Ovary (tissue), 10 donors: ENCODE measurements at places on chromosomes 4 and X.

GRCh38 chr4:158859661-158860060 is 90.8 kb downstream of the FNIP2 start:
- H3K27me3 ChIP-seq, result no peaks in the 10 kb centered on the region
- no peaks in the 10 kb centered on the region for H3K4me1 ChIP-seq
- no peak overlapping the region for H3K27ac ChIP-seq
- H3K36me3 ChIP-seq, result no peaks in the 10 kb centered on the region
- H3K4me3 ChIP-seq, result no peak overlapping the region

- no peaks in the 10 kb centered on the region for H3K36me3 ChIP-seq
- no peak for DNase-seq
- no peaks in the 10 kb centered on the region for H3K27me3 ChIP-seq
- no peak overlapping the region for H3K4me3 ChIP-seq
Measured at GRCh38 chrX:112738347-112739033, 58.8 kb upstream of the LHFPL1 start.

DNA sequence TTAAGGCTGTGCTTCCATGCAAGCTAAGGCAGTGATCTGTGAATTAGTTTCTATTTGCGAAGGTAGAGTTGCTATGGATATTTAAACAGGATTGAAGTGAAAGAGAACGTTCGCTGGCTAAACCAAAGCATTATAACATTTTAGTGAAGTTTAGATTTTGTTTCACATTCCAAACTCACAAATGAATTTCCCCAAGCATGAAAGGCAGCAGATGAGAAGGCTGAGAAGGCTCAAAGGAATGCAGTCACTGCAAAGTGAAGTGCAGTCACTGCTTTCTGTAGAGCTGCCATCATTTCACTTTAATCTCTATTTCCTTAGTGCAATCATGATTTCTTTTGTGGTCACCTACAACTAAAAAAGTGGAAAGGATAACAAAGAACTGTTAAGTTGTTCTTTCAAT is 334.7 kb upstream of the NR3C2 start:
- no peaks in the 10 kb centered on the region for H3K27me3 ChIP-seq
- H3K4me1 ChIP-seq, result no peaks in the 10 kb centered on the region
- H3K4me3 ChIP-seq, result no peak overlapping the region
- no peak for DNase-seq
- no peak overlapping the region for H3K27ac ChIP-seq

DNA sequence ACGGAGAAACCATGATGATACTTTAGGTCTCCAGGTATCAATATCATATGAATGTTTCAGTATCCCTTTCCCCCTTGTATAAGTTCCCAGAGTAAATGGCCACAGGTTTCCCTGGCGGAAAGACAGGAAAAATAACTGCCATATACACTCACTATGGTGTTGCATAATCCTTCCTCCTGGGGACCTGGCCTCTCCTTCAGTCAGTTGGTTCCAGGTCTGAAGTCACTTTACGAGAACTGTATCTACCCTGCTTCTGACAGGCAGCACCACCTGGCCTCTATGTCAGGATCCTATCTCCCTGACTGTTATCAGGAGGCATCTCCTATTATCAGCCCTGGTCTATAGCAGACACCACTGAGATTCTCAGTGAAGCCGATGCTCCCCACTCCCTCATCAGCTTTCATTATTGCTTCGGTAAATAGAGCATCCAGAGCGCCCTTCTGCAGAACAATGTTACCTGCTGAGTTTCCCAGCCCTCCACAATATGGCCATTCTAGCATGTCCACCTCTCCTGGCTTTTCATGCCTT is 22.6 kb downstream of the HAUS3 start:
- no peak for DNase-seq
- H3K4me3 ChIP-seq, result no peak overlapping the region
- no peaks in the 10 kb centered on the region for H3K36me3 ChIP-seq

- no peaks in the 10 kb centered on the region for H3K27me3 ChIP-seq
- no peaks in the 10 kb centered on the region for H3K36me3 ChIP-seq
- DNase-seq, result no peak
- H3K4me3 ChIP-seq, result no peak overlapping the region
Measured at GRCh38 chr4:97396097-97396496, 747.2 kb downstream of the STPG2 start.

DNA sequence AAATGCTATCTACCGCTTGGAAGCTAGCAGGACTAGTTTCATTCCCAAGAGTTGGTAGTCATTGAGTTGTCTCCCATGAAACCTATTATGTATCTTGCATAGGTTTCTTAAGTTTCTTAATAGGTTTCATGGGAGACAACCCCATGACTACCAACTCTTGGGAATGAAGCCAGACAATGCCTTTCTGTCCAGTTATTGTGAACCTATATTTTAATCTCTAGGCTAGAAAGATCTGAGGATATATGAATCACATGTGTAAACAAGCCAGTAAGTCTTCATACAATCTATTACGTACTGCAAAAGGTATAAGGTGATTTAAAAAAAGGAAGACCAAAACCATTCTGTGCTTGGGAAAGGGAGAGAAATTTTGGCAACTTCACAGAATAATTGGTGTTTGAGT is 162.6 kb downstream of the INPP4B start:
- no peaks in the 10 kb centered on the region for H3K36me3 ChIP-seq
- H3K27ac ChIP-seq, result no peak overlapping the region
- no peak for DNase-seq
- no peaks in the 10 kb centered on the region for H3K4me1 ChIP-seq
- H3K27me3 ChIP-seq, result no peaks in the 10 kb centered on the region

DNA sequence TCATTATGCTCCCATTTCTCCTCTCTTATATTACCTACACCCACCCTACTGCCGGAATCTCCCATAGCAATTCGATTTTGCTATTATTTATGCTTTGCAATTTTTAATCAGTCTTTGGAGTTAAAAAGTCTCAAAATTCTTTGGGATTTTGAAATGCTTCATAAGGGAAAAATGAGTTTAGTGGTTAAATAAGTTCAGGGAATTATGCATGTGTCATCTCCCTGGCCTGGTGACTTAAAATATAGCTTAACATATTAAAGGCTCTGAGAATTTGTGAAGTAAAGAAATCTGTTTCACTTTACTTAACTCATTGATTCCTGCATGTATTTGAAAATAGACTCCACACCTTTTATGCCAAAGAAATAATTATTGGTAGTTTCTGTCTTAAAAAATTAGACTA is 185.1 kb upstream of the DIPK2B start:
- DNase-seq, result no peak
- H3K27ac ChIP-seq, result no peak overlapping the region
- H3K36me3 ChIP-seq, result no peaks in the 10 kb centered on the region
- H3K4me3 ChIP-seq, result no peak overlapping the region
- H3K4me1 ChIP-seq, result no peaks in the 10 kb centered on the region

DNA sequence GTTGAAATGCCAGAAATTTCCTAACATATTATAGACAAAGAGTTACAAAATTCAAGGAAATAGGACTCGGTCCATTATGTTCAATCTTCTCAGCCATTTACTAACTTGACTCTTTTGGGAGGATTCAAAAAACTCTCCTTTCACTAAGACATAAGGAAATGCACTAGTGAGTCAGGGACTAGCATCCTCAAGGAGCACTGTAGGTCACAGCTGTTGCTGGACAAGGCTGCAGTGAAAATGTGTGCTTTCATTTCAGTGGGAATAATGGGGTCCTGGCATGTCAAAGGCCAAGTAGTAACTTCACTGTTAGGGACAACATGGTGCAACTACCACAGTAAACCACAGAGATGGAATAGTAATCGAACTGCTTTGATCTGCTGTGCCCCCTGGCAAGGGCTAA is 56.9 kb upstream of the ABCG2 start:
- no peak overlapping the region for H3K27ac ChIP-seq
- no peak for DNase-seq
- H3K4me1 ChIP-seq, result no peaks in the 10 kb centered on the region
- H3K4me3 ChIP-seq, result no peak overlapping the region
- no peaks in the 10 kb centered on the region for H3K27me3 ChIP-seq

- H3K27me3 ChIP-seq, result no peaks in the 10 kb centered on the region
- no peak overlapping the region for H3K4me3 ChIP-seq
- no peaks in the 10 kb centered on the region for H3K36me3 ChIP-seq
Measured at GRCh38 chrX:101057093-101057714, 5.3 kb upstream of the TRMT2B start.

DNA sequence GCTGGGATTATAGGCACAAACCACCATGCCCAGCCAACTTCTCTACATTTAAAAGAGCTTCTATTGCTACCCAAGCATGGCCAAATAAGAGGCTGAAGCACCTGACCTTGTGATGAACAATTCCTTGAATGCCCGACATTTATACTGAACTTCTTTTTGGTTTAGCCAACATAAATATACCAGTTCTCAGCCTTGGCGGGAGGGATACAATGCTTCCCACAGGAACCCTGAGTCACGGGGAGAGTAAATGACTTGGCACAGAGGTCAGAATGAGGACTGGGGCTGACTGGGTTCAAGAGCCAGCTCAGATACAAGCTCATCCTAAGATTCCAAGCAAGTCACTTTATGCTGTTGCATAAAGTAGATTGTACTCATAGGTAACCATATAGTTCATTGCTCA is 6.1 kb downstream of the HOPX start:
- no peak overlapping the region for H3K27ac ChIP-seq
- DNase-seq, result no peak
- H3K36me3 ChIP-seq, result no peaks in the 10 kb centered on the region
- H3K4me3 ChIP-seq, result no peak overlapping the region
- H3K27me3 ChIP-seq, result no peaks in the 10 kb centered on the region

GRCh38 chrX:43813319-43813718 is 68.9 kb downstream of the MAOB start:
- DNase-seq, result no peak
- H3K27ac ChIP-seq, result no peak overlapping the region
- no peaks in the 10 kb centered on the region for H3K36me3 ChIP-seq
- H3K27me3 ChIP-seq, result no peaks in the 10 kb centered on the region

DNA sequence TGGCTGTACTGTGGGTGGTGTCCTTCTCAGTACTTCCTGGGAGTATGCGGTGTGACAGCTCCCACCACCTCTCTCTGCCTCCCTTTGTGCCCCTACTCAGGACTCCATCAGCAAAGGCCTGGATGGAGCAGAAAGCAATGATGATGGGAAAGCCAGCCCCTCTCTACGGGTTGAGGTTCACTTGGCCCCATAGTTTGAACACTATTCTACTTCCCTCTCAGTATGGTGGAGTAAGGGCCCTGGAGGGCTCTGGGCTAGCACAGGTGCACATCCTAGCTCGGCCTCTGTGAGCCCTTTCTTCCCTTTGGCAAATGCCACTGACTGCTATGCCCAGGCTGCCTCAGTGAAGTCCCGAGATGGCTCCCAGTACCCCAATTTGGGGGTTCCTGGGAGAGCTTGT is 31.0 kb downstream of the PRPS1 start:
- DNase-seq, result no peak
- no peak overlapping the region for H3K4me3 ChIP-seq
- H3K27ac ChIP-seq, result no peak overlapping the region
- H3K27me3 ChIP-seq, result no peaks in the 10 kb centered on the region

DNA sequence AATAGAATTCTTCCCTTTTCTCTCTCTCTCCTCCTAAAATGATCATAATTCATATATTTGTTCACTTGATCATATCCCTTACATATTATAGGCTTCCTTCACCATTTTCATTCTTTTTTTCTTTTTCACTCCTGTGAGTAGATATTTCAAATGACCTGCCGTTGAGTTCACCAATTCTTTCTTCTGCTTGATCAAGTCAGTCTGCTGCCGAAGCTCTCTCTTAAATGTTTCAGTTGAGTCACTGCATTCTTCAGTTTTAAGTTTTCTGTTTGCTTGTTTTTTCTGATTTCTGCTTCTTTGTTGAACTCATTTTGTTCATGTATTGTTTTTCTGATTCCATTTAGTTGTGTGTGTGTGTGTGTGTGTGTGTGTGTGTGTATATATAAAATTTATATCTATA is 354.3 kb downstream of the GPAT3 start:
- H3K36me3 ChIP-seq, result no peaks in the 10 kb centered on the region
- H3K4me1 ChIP-seq, result no peaks in the 10 kb centered on the region
- H3K27me3 ChIP-seq, result no peaks in the 10 kb centered on the region
- no peak for DNase-seq
- no peak overlapping the region for H3K27ac ChIP-seq

- no peak overlapping the region for H3K27ac ChIP-seq
- H3K4me3 ChIP-seq, result no peak overlapping the region
- no peaks in the 10 kb centered on the region for H3K4me1 ChIP-seq
Measured at GRCh38 chrX:2635342-2635741, 55.8 kb upstream of the CD99 start.

DNA sequence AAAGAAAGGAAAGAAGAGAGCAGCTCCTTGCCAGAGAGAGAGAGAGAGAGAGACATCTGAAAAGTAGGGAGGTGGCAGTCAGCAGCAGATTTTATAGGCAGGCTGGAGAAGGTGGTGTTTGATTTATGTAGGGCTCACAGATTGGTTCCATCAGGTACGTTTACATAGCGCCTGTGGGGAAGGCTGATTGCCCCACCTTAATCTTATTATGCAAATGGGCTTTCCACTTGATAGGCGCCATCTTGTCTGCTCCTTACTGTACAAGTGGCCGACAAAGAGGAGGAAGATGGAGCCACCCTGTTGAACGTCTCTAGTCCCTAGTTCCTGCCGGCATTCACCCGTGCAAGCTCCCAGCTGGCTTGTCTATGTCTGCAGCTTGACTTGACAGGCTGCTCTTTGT is 49.1 kb upstream of the DHRSX start:
- no peak overlapping the region for H3K27ac ChIP-seq
- no peaks in the 10 kb centered on the region for H3K4me1 ChIP-seq
- no peak for DNase-seq
- no peak overlapping the region for H3K4me3 ChIP-seq
- no peaks in the 10 kb centered on the region for H3K36me3 ChIP-seq
- H3K27me3 ChIP-seq, result no peaks in the 10 kb centered on the region

DNA sequence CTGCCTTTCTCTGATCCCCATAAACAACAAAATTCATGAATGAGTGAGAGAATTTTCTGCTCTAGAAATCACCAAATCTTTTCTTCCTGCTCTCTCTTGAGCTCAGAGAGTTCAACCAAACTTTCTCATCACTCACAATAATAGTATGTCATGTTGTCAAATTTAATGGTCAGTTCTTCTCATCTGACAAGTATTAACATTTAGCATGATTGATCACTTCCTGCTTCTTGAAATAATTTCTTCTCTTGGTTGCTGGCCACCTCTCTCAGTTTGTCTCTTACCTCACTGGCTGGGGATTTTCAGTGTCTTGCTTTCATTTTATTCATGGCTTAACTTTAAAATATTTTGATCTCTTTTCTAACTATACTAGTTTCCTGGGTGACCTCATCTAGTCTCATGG is 25.5 kb upstream of the FGF5 start:
- H3K27me3 ChIP-seq, result no peaks in the 10 kb centered on the region
- H3K4me3 ChIP-seq, result no peak overlapping the region
- no peaks in the 10 kb centered on the region for H3K4me1 ChIP-seq
- no peak for DNase-seq
